ENCODE measurements at places on chromosomes 12 and 14. TPM values are rescaled to one million over a fixed set of nuclear protein-coding genes. Genes with fewer than 3 reads are reported as not detected.

GRCh38 chr12:71420775-71421406, 18.7 kb upstream of the LGR5 start:
- no peak for DNase-seq
- H3K36me3 ChIP-seq: no peaks in the 10 kb centered on the region
- H3K27me3 ChIP-seq: peaks cover 31% of the 10 kb centered on the region
- H3K4me1 ChIP-seq: no peaks in the 10 kb centered on the region
- H3K4me3 ChIP-seq: no peak overlapping the region

- H3K4me1 ChIP-seq: no peaks in the 10 kb centered on the region
- H3K27ac ChIP-seq: no peak overlapping the region
- no peak for DNase-seq
- no peak overlapping the region for H3K4me3 ChIP-seq
- no peaks in the 10 kb centered on the region for H3K36me3 ChIP-seq
These were observed 675.4 kb downstream of the RERGL start for GRCh38 chr12:17414596-17414995.

Gene IGF1
- total RNA-seq: 0.48 TPM

Gene MTERF2
- 6.4 TPM for total RNA-seq

DNA sequence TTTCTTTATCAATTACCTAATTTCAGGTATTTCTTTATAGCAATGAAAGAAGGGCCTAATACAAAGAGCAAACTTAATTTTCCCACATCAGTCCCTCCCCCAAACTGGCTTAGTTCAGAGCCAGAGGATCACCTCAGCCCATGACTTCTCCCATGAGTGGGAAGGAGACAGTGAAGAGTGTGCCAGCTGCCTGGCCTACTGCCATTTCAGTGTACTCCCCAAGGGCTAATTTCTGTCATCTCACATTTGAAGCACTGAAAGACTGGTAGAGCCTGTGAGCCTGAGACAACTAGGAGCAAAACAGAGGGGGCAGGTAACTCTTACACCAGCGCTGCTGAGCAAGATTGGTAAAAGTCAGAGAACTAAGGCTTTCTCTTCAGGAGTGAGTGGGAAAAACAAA, 29.1 kb upstream of the ADAM20 start:
- H3K36me3 ChIP-seq: peaks cover 57% of the 10 kb centered on the region
- peaks cover 2% of the 10 kb centered on the region for H3K4me1 ChIP-seq
- no peak overlapping the region for H3K27ac ChIP-seq
- no peak for DNase-seq
- H3K27me3 ChIP-seq: no peaks in the 10 kb centered on the region

DNA sequence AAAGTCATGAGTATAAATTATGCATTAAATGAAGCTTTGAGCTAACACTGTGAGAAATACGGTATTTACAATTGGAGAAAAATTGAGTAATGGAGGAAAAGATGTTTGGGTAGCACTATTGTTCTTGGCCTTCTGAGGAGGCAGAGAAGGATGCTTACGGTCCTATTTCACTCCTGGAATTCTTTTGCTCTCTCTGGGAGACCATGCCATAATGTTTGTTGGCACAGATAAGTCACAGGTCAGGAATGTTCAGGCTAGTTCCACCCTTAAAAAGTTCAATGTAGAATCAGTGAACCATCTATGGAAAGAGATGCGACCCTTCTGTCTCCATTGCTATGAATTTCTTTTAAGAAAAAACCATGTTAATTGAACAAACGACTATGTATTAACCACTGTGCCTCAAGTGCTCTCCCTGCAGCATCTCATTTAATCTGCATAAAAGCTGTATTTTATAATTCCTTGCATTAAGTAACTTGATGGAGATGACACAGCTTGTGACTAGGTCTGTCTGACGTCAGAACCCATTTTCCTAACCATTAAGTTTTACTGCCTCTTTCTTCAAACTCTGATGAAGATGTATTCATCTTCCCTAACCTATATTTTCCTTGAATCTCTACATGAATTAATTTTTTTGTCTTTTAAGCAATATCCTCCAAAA, 9.5 kb downstream of the BATF start:
- H3K27me3 ChIP-seq: no peaks in the 10 kb centered on the region
- H3K27ac ChIP-seq: peak overlapping the region; percentile 26
- H3K36me3 ChIP-seq: peaks cover 79% of the 10 kb centered on the region

- H3K4me1 ChIP-seq: no peaks in the 10 kb centered on the region
- no peak for DNase-seq
- H3K4me3 ChIP-seq: no peak overlapping the region
- H3K36me3 ChIP-seq: no peaks in the 10 kb centered on the region
These were observed 151.4 kb upstream of the IFNG-AS1 start for GRCh38 chr12:67837876-67838275.

GRCh38 chr14:80278293-80279023, 67.2 kb upstream of the DIO2 start:
- no peak for DNase-seq
- H3K36me3 ChIP-seq: no peaks in the 10 kb centered on the region
- no peaks in the 10 kb centered on the region for H3K27me3 ChIP-seq
- no peaks in the 10 kb centered on the region for H3K4me1 ChIP-seq
- no peak overlapping the region for H3K4me3 ChIP-seq

Gene ADAM21
- total RNA-seq: not detected

Gene FLRT2
- not detected for total RNA-seq

Gene PTPRR
- not detected for total RNA-seq

Gene NRXN3
- not detected for total RNA-seq

Gene BDKRB2
- total RNA-seq: not detected

Gene NGB
- not detected for total RNA-seq

Gene PA2G4
- total RNA-seq: 243 TPM

Data from activated CD4-positive, alpha-beta memory T cell treated with anti-CD3 and anti-CD28 coated beads, Interleukin-2, amount 10 ng/mL, durations not matched to agents 7 days and 5 days (primary cell).